Effector memory CD8-positive, alpha-beta T cell (primary cell): ENCODE measurements at places on chromosomes 13 and 19.

- H3K27me3 ChIP-seq = no peaks in the 10 kb centered on the region
- H3K27ac ChIP-seq = peak overlapping the region; percentile 73
- DNase-seq = no peak
- H3K4me3 ChIP-seq = no peak overlapping the region
Measured at GRCh38 chr19:52206481-52206880, 16.6 kb downstream of the PPP2R1A start.

DNA sequence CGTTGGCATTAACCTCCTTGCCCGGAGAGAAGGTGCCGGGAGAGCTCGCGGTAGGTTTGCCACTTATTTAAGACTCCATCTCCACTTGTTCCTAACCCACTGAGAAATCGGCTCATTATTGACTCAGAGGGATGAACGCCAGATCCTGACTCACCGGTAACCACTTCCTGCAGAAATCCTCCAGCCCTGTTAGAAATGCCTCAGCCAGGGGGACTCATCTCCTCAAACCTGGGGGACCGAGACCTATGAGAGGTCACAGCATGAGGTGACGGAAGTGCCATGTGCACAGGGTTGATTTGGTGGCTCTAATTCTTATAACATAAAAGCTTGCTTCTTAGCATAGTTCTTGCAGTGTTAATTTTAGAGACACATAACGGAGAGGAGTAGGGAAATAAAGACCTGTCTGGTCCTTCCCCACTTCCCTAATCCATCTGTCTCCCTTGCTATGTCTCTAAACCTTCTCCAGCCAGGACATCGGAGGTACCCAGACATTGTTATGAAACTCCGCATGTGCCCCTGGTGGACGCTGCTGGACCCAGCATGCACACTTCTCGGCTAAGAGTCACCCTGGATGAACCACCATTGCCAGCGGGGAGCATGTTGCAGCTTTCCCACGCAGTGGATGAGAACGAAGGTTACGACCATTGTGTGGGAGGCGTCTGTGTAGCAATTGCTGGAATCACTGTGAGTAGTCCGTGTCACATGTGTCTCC, 158.9 kb downstream of the EFNB2 start:
- no peak overlapping the region for H3K4me3 ChIP-seq
- DNase-seq = no peak
- H3K4me1 ChIP-seq = no peaks in the 10 kb centered on the region
- no peak overlapping the region for H3K27ac ChIP-seq
- H3K27me3 ChIP-seq = peaks cover 11% of the 10 kb centered on the region
- no peaks in the 10 kb centered on the region for H3K36me3 ChIP-seq

GRCh38 chr19:18558202-18558555, 509 bp downstream of the KXD1 start:
- no peaks in the 10 kb centered on the region for H3K27me3 ChIP-seq
- peak overlapping the region; percentile 89 for H3K4me3 ChIP-seq
- peak overlapping the region; percentile 95 for H3K27ac ChIP-seq
- peaks cover 16% of the 10 kb centered on the region for H3K4me1 ChIP-seq
- peaks cover 26% of the 10 kb centered on the region for H3K36me3 ChIP-seq

DNA sequence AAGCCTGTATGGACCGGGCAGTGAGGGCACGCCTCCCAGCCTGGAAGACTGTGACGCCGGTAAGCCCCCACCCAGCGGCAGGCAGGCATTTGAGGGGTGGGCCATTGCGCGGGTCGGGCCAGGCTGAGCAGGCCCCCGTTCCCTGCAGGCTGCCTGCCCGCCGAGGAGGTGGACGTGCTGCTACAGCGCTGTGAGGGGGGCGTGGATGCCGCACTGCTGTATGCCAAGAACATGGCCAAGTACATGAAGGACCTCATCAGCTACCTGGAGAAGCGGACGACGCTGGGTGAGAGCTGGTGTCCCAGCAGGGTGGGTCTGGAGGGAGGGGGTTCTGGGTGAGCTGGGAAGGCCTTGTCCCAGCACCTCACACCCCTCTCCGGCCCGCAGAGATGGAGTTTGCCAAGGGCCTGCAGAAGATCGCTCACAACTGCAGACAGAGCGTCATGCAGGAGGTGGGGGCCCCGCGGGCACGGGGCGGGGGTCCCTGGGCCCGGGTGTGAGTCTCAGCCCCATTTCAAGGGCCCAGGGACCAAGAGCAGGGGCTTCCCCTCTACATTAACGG, 7.1 kb downstream of the ARHGAP45 start:
- no peak for DNase-seq
- H3K4me1 ChIP-seq = peaks cover 43% of the 10 kb centered on the region
- no peaks in the 10 kb centered on the region for H3K27me3 ChIP-seq
- H3K27ac ChIP-seq = peak overlapping the region; percentile 96
- H3K4me3 ChIP-seq = peak overlapping the region; percentile 70
- peaks cover 95% of the 10 kb centered on the region for H3K36me3 ChIP-seq

DNA sequence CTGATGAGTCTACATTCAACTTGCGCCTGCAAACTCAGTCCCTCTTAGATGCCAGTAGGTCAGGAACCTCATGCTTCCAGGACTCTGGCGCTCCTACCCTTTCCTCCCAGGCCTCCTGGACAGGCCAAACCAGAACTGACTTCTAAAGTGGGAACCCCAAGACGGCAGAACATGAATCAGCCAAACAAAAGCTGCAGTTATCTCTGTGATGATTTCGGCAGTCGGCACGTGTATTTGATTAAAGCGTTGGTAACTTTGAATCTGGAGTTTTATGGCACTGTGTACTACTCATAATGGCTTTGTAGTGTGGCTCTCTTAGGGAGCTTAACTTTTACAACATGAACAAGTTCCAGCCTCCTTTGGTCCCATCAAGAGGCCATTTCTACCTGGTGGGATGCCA, 13.7 kb downstream of the ACTN4 start:
- H3K27me3 ChIP-seq = no peaks in the 10 kb centered on the region
- H3K4me1 ChIP-seq = peaks cover 75% of the 10 kb centered on the region
- H3K4me3 ChIP-seq = no peak overlapping the region
- peaks cover 30% of the 10 kb centered on the region for H3K36me3 ChIP-seq

GRCh38 chr13:51282322-51282721, 57.2 kb upstream of the SERPINE3 start:
- H3K4me3 ChIP-seq = no peak overlapping the region
- H3K27me3 ChIP-seq = peaks cover 38% of the 10 kb centered on the region
- no peak overlapping the region for H3K27ac ChIP-seq
- no peak for DNase-seq
- H3K4me1 ChIP-seq = no peaks in the 10 kb centered on the region
- H3K36me3 ChIP-seq = no peaks in the 10 kb centered on the region

DNA sequence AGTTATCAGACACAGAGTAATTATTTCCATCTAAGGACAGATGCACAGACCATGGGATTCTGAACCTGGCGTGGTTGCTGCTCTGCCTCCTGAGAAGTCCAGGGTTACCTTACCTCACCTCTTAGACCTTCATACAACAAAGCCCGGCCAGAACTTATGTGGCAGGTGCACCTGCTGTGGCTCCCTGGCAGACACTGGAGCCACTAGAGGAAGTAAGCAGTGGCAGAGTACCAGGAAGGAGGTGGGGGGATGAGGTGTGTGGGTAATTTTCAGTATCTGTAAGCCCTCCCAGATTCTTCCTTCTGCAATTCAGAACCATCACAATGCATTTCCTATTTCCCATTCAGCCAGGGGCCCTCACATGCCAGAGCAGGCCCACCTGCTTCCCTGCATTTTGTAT, 106.1 kb upstream of the DOCK9 start:
- H3K36me3 ChIP-seq = peaks cover 41% of the 10 kb centered on the region
- H3K27ac ChIP-seq = peak overlapping the region; percentile 77
- DNase-seq = no peak
- H3K4me3 ChIP-seq = peak overlapping the region; percentile 86
- no peaks in the 10 kb centered on the region for H3K27me3 ChIP-seq

DNA sequence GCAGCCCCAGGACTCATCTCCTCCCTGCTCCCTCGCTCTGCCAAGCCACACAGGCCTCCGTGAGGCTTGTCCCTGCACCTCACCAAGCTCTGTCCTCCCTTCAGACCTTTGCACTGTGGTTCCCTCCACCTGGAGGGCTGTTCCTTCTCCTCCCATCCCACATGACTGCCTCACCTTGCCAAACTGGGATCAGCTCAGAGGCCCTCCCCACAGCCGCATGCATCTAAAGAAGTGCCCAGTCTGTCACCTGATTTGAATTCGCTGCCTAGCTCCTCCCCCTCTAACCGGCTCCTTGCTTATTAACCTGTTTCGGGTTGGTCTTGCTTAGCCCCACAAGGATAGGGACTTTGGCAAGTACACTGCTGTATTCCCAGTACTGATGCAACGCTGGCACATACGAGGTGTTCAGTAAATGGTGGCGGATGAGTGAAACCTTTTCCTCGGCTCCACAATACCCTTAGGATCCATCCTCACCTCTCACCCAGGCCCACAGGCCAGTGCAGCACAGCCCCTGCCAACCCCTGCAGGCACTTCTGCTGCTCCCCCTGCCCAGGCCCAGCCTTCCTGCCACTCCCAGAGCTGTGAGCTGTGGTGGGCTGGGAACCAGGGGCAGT, 4.4 kb downstream of the AKT2 start:
- peaks cover 28% of the 10 kb centered on the region for H3K36me3 ChIP-seq
- no peaks in the 10 kb centered on the region for H3K27me3 ChIP-seq
- no peak for DNase-seq
- peak overlapping the region; percentile 93 for H3K27ac ChIP-seq
- peaks cover 53% of the 10 kb centered on the region for H3K4me1 ChIP-seq
- H3K4me3 ChIP-seq = peak overlapping the region; percentile 13

DNA sequence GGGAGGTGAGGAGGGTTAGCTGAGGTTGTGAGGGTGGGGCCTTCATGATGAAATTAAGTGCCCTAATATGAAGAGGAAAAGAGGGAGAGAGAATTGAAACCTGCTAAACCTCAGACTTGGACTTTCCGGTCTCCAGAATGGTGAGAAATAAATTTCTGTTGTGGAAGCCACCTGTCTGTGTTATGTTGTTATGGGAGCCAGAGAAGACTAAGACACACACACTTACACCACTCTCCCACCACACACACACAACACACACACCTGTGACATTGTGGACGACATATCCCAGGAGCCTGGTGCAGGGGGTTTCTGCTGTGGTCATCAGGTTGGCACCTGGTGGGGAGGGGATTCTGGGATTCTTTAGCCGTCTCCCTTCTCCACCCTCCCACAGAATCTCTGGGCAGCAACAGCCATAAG, 14.0 kb downstream of the KLK4 start:
- no peaks in the 10 kb centered on the region for H3K36me3 ChIP-seq
- no peak overlapping the region for H3K27ac ChIP-seq
- DNase-seq = no peak
- no peak overlapping the region for H3K4me3 ChIP-seq

DNA sequence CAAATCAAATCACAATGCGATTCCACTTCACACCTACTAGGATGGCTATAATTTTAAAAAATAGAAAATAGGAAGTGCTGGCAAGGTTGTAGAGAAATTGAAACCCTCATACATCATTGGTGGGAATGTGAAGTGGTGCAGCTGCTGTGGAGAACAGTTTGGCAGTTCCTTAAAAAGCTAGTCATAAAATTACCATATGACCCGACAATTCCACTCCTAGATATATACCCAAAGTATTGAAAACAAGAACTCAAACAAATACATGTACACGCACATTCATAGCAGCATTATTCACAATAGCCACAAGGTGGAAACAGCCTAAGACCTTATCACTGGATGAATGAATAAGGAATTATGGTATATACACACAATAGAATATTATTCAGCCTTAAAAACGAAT, 12.0 kb downstream of the HMGB1 start:
- no peak for DNase-seq
- no peak overlapping the region for H3K4me3 ChIP-seq
- no peak overlapping the region for H3K27ac ChIP-seq

DNA sequence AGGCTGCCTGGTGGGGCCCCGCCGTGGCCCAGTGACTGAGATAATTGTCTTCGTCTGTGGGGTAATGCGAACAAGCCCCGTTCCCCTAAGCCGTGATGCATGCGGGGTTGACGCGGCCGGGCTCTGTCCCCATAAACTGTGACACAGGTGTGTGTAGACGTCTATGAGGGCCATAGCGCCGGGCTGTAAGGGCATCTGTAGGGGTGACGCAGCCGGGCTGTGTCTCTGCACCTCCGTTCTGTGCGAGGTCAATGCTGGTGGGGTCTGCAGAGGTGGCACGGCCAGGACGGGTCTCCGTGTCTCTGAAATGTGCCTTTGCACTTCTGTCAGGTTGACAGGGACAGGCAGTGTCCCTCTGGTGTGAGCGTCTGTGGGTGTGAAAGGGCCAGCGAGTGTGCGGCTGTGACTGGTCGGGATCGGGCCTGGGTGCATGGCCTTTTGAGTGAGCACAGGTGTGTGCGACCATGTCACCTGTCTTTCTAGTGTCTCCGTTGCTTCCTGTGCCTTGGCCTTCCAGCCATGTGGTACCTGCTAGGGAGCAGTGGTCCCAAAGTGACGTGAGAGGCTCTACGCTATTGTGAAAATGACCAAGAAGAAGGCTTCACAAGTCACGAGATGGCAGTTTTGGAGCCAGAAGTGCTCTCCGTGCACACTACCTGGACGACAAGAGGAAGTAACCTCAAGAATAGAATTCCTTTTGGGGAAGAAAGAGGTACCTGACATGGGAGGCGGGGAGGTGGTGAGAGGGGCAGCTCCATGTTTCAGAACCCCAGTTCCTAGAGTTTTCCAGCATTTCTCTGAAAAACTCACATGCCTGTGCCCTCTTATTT, 16.4 kb upstream of the ZNF331 start:
- peak overlapping the region; percentile 99 for H3K27ac ChIP-seq
- peaks cover 3% of the 10 kb centered on the region for H3K36me3 ChIP-seq
- H3K4me1 ChIP-seq = peaks cover 12% of the 10 kb centered on the region

GRCh38 chr19:39303373-39304184, 7.4 kb downstream of the IFNL1 start:
- DNase-seq = no peak
- H3K4me1 ChIP-seq = peaks cover 20% of the 10 kb centered on the region
- no peak overlapping the region for H3K27ac ChIP-seq
- no peak overlapping the region for H3K4me3 ChIP-seq
- peaks cover 9% of the 10 kb centered on the region for H3K36me3 ChIP-seq

GRCh38 chr13:21079221-21079620, 17.8 kb upstream of the LATS2 start:
- H3K27me3 ChIP-seq = peaks cover 19% of the 10 kb centered on the region
- no peak overlapping the region for H3K4me3 ChIP-seq
- no peak for DNase-seq
- no peak overlapping the region for H3K27ac ChIP-seq
- peaks cover 12% of the 10 kb centered on the region for H3K4me1 ChIP-seq

DNA sequence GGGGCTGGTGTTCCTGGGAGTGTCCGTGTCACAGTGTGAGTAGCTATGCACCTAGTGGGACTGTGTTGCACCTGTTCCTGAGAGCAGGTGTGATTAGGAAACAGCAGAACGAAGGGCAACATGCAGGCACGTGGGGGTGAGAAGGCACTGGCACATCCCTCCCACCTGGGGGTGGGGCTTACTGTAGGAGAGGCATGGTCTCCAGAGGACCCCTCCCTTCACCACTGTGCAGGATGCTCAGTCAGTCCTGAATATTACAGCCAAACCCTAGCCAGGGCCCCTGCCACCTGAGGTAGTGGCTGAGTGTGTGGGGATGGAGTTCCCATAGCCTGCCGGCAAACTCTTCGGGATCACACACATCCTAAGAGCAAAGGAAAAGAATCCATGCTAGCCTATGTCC, 99.2 kb downstream of the ZDHHC20 start:
- H3K27ac ChIP-seq = no peak overlapping the region
- H3K4me1 ChIP-seq = no peaks in the 10 kb centered on the region
- DNase-seq = no peak

- no peaks in the 10 kb centered on the region for H3K27me3 ChIP-seq
- H3K27ac ChIP-seq = no peak overlapping the region
- peak overlapping the region; percentile 3 for H3K4me3 ChIP-seq
Measured at GRCh38 chr19:11437955-11438354, 2.5 kb downstream of the PRKCSH start.
